ENCODE measurements at places on chromosomes 1 and 21. TPM values are rescaled to one million over a fixed set of nuclear protein-coding genes. Genes with fewer than 3 reads are reported as not detected.

BARHL2 gene
- total RNA-seq, result not detected

ADAMTSL4 gene
- 0.21 TPM for total RNA-seq

DNAI4 gene
- total RNA-seq, result 0.77 TPM

PRRX1 gene
- 2.8 TPM for total RNA-seq

DNA sequence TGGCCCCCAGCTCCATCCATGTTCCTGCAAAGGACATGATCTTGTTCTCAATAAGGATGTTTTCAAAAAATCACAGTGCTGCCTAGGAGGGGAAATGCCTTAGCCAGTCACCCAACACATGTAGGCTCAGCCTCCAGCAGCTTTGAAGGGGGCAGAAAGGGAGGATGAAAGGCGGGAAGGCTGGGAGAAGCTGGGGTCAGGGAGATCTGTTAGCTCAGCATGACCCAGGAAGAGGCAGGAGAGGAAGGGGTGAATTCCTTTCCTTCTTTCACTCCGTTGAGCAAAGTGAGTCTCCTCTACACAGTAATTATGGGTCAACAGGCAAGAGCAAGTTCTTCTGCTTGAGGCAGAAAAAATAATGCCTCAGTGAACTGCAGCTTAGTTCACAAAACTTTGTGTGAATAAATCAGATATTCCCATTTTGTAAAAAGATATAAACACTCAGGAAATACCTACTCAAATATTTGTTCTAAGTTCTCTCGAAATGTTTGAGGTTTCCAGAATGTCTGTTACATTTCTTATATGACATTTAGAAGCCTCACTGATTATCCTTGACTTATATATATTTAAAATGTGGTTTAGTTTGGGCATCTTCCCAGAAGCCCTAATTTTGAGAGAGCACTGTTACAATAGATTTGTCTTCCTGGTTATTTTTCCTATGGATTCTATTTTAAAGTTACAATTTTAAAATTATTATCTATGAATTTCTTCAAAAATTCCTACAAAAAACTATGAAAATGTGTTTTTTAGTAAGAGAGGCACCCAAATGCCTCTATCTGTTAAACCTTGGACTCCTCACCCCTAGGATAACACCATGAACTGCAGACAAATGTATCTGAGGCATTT lies 116.8 kb downstream of the KCNJ6 start:
- no peaks in the 10 kb centered on the region for H3K36me3 ChIP-seq
- H3K4me3 ChIP-seq, result no peak overlapping the region
- H3K4me1 ChIP-seq, result no peaks in the 10 kb centered on the region

- H3K27ac ChIP-seq, result no peak overlapping the region
- no peak overlapping the region for H3K4me3 ChIP-seq
- H3K4me1 ChIP-seq, result peaks cover 3% of the 10 kb centered on the region
- no peak for DNase-seq
- no peaks in the 10 kb centered on the region for H3K36me3 ChIP-seq
Measured at GRCh38 chr1:155297384-155297783, 3.9 kb downstream of the PKLR start.

DNA sequence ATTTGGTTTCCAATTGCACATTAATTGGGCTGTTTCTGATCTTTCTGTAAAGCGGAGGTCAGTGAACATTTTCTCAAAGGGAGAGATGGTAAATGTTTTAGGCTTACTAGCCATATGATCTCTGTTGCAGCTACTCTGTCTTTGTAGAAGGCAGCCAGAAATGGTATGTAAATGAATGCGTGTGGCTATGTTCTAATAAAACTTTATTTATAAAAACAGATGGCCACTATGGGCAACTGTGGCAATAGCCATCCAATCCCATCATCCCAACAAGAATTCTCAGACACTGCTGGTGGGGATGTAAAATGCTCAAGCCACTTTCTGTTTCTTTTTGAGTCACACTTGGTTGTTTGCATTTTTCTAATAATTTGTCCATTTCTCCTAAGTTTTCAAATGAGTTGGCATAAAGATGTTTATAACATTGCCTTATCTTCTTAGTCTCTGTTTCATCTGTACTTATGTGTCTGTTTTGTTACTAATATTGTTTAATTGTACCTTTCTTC lies 448.8 kb upstream of the VAMP3 start:
- H3K27ac ChIP-seq, result no peak overlapping the region
- no peaks in the 10 kb centered on the region for H3K27me3 ChIP-seq
- H3K4me1 ChIP-seq, result no peaks in the 10 kb centered on the region
- no peak overlapping the region for H3K4me3 ChIP-seq
- H3K36me3 ChIP-seq, result no peaks in the 10 kb centered on the region

- H3K27me3 ChIP-seq, result no peaks in the 10 kb centered on the region
- no peak for DNase-seq
- no peaks in the 10 kb centered on the region for H3K36me3 ChIP-seq
- no peak overlapping the region for H3K4me3 ChIP-seq
Measured at GRCh38 chr1:36115200-36115669, 9.8 kb downstream of the COL8A2 start.

DNA sequence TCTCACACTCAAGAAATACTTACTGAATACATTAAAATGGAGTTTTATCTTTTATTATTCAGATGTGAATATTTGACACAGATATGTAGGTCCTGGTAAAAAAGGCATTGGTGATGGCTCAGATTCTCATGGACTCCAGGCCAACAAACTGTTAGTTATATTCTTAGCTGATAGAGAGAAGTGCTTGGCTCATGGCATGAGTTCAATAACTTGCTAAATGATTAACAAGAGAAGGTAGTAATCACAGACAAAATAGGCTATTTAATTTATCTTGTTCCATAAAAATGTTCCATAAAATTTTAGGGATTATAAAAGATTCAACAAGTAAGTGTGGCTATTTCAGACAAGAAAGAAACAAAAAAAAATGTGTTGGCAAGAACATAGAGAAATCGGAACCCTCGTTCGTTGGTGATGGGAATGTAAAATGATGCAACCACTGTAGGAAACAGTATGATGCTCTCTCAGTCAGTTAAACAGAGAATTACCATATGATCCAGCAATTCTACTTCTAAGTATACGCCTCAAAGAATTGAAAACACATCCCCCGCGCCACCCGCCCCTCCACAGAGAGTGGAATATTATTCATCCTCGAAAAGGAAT lies 737.8 kb upstream of the ADAMTS5 start:
- no peaks in the 10 kb centered on the region for H3K36me3 ChIP-seq
- no peaks in the 10 kb centered on the region for H3K27me3 ChIP-seq
- H3K4me1 ChIP-seq, result no peaks in the 10 kb centered on the region
- no peak overlapping the region for H3K4me3 ChIP-seq
- no peak for DNase-seq

DNA sequence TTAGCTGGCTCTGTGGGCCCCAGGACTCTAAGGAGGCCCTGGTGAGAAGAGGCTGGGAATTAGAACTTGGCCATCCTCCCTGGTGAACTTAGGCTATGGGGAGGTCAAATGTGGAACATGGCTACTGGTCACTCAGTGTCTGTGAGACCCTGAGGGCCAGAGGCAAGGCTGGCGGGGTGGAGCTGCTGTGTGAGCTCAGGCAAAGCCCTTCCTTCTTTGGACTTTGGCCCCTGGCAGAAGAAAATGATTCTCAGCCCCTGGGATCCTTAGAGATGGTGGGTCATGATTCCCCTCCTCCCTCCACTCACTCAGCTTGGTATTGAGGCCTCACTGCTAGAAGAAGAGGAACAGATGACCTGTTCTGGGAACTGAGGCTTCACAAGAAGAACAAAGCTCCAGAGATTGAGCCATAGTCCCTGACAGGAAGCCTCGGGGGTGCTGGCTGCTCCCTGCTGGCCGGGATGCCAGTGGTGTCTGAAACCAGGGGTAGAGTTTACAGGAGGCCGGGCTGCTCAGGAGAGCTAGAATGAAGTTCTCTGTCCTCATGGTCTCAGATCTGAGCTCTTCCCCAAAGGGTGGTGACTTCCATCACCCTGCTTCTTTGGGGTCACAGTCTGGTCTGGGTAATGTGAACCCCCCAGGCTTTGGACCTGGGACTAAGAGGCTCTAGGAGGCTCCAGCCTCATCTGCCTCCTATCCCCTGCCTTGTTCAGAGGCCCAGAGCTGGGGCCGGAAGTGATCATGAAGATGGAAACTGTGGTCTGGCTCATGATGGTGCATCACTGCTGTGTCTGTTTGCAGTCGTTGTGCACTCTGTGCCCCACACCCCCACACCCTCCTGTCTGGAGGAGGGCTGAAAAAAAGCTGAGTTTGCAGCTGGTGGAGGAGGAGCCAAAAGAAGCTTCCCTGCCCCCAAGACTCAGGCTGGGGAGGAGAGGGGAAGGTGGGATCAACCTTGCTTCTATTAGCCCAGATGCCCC lies 905 bp downstream of the BTBD19 start:
- no peaks in the 10 kb centered on the region for H3K27me3 ChIP-seq
- no peak overlapping the region for H3K4me3 ChIP-seq
- H3K27ac ChIP-seq, result peak overlapping the region; percentile 95
- H3K4me1 ChIP-seq, result peaks cover 48% of the 10 kb centered on the region

GRCh38 chr1:185813401-185813979 lies 79.3 kb downstream of the HMCN1 start:
- no peaks in the 10 kb centered on the region for H3K36me3 ChIP-seq
- H3K4me3 ChIP-seq, result no peak overlapping the region
- H3K4me1 ChIP-seq, result no peaks in the 10 kb centered on the region
- H3K27me3 ChIP-seq, result no peaks in the 10 kb centered on the region
- no peak overlapping the region for H3K27ac ChIP-seq

DNA sequence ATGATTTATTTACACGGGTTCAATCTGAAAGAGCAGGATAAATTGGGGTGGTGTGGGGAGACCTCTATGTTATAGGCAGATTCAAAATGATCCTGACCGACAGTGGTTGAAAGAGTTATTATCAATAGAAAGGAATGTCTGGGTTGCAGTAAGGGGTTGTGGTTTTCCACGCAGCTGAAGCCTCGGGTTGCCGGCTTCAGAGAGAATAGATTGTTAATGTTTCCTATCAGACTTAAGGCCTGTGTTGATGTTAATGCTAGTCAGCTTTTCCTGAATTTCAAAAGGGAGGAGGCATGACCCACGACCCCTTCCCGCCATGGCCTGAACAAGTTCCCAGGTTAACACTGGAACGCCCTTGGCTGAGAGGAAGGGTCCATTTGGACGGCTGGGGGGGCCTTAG lies 2.2 kb upstream of the UBE2J2 start:
- H3K27me3 ChIP-seq, result no peaks in the 10 kb centered on the region
- H3K27ac ChIP-seq, result no peak overlapping the region
- H3K36me3 ChIP-seq, result no peaks in the 10 kb centered on the region
- peaks cover 18% of the 10 kb centered on the region for H3K4me1 ChIP-seq
- no peak overlapping the region for H3K4me3 ChIP-seq
- no peak for DNase-seq

DNA sequence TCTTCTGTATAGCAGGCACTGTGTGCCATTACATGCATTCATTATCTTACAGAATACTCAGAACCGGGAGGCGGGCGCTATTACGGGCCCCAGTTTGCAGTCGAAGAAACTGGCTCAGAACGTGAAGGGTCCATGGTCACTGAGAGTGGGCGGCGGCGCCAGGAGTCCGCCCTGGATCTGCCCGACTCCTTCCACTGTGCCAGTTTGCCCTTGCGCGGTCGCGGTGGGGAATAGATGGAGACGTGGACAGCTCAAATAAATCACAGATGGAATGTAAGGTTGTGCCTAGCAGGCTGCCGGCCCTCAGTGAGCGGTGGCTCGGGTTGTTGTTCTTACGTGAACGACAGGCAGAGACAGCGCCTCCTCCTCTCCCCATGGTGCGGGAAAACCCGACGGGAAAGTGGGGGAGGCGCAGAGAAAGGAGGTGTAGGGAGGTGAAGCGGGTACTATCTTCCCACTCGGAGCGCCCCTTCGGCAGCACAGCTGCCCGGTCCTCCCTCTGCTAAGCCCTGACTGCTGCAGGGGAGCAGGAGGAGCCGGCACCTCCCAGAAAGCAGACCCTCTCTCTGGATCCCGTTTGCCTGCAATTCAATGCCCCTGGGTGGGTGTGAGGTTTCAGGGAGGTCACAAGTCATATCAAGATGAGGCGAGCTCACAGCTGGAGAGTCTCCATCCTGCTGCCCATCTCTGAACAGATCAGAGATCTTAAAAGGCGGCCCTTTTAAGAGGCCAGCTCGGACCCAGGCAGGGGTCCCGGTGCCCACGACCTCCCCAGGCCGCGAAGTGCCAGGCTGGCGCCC lies 1.1 kb downstream of the COL9A2 start:
- peaks cover 41% of the 10 kb centered on the region for H3K4me1 ChIP-seq
- H3K36me3 ChIP-seq, result no peaks in the 10 kb centered on the region
- DNase-seq, result no peak

DNA sequence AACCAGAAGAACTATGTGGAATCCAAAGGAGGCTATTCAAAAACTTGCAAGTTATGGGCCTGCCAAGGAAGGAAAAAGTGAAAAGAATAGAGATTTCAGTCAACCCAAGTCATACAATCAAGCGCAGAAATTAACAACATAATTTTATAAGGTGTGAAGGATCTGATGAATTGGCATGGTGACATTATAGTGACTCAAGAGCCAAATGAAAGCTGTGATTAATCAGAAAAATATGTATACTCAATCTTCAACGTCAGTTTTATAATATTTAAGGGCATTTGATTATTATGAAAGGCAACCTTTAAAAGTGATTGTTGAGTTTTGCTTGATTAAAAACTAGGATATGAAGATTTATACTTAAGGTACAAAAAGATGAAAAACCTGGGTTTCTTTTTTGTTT lies 37.8 kb upstream of the THEM4 start:
- no peaks in the 10 kb centered on the region for H3K4me1 ChIP-seq
- no peak overlapping the region for H3K27ac ChIP-seq
- DNase-seq, result no peak
- peaks cover 8% of the 10 kb centered on the region for H3K27me3 ChIP-seq

DNA sequence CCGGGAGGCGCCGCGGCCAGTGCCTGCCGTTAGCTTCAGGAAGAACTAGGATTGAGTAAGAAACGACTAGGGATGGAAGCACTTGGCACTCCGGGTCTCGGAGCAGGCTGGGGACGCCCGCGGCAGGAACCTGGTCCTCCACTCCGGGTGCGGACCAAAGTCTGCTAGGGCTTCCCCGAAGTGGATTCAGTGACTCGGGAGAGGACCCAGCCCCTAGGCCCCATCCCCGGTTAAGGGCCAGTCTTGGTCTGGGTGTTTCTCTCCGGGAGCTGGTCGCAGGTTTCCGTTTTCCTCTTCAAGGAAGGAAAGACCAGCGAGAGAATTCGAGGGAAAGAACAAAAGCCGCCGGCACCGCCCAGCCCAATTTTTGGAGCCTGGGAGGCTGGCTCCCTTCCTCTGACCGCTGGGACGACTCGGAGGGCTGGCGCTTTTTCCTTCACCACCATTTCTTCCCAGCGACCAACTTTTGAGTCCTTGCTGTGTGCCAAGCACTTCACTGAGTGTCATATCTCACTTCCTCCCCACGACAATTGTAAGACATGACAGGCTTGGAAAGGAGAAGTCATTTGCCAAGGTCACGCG lies 16.8 kb upstream of the STMN1 start:
- no peaks in the 10 kb centered on the region for H3K36me3 ChIP-seq
- peaks cover 18% of the 10 kb centered on the region for H3K27me3 ChIP-seq
- 0 out of 2 replicates have a peak overlapping the region, but pooled peaks have one; percentile 35 for H3K4me3 ChIP-seq
- no peak for DNase-seq
- H3K27ac ChIP-seq, result no peak overlapping the region

GRCh38 chr21:18350216-18350615 lies 53.4 kb downstream of the TMPRSS15 start:
- no peak overlapping the region for H3K27ac ChIP-seq
- DNase-seq, result no peak
- H3K27me3 ChIP-seq, result no peaks in the 10 kb centered on the region
- no peak overlapping the region for H3K4me3 ChIP-seq

GRCh38 chr1:184790642-184791549 lies 36.2 kb upstream of the EDEM3 start:
- H3K27me3 ChIP-seq, result no peaks in the 10 kb centered on the region
- H3K4me1 ChIP-seq, result peaks cover 3% of the 10 kb centered on the region
- H3K4me3 ChIP-seq, result no peak overlapping the region

GRCh38 chr1:25757151-25757845 lies 42.7 kb upstream of the SELENON start:
- DNase-seq, result no peak
- peaks cover 3% of the 10 kb centered on the region for H3K27me3 ChIP-seq
- no peak overlapping the region for H3K27ac ChIP-seq
- no peaks in the 10 kb centered on the region for H3K4me1 ChIP-seq
- no peak overlapping the region for H3K4me3 ChIP-seq
- no peaks in the 10 kb centered on the region for H3K36me3 ChIP-seq
